ENCODE measurements at places on chromosomes 1 and 21.

GRCh38 chr1:157004806-157005205, 40.7 kb downstream of the ARHGEF11 start:
- no peak for DNase-seq

- DNase-seq, result no peak
Observed at GRCh38 chr1:204976646-204977045, 66.4 kb upstream of the CNTN2 start.

DNA sequence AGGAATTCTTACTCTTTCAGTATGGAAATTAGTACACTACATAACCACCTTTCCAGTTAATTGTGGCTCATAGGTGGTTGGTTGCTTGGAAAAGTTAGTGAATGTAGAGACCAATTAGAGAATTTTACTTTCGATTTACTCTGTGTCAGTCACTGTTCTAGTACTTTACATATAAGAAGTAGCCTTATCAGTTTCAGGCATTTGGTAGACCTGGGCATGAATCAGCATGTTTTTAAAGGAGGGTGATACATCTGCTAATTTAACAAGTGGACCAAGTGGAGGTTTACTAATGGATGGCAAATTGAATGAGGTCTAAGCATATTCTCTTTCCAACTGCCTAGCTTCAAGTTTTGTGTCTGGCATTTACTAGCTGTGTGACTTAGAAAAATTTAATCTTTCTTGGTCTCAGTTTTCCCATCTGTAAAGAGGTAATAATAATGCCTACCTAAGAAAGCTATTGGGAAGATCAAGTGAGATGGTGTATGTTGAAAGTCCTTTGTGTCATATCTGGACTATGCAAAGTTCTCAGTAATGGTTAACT, 1158.6 kb downstream of the PLA2G4A start:
- DNase-seq, result no peak

DNA sequence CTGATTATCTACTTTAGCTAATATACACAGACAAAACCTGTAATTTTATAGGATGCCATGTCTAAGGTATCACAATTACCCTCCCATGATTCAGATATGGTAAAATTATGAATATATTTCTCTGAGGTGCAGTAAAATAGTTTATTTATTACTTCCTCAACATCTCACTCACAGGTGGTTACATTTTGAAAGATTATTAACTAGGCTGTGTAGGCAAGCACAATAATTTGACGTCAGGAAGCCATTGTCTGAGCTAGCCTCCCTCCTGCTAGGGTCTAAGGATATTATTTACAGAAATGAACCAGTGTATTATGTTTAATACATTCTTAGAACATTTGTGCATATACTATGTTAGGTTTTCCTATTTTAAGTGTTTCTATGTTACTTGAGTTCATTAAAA, 69.9 kb upstream of the ADGRL2 start:
- DNase-seq, result no peak

DNA sequence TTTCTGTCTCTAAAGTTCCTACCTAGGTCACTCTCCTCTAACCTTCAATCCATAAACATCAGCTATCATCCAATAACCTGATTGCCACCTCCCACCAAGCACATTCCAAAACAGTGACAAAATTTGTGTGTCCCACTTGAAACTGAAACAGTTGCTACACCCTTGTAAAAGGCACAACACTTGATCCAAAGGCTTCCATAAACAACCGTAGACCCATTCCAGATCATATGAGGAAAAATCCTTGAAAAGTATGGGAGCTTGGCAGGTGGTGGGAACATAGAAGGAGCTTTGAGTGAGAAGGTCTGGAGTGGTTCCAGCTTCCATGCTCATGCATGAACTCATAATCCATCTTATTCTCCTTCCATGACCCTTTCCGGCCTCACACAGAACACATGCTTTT, 82.0 kb upstream of the ATP1A1 start:
- DNase-seq, result no peak

GRCh38 chr1:159196543-159196942, 8.1 kb upstream of the ACKR1 start:
- no peak for DNase-seq

DNA sequence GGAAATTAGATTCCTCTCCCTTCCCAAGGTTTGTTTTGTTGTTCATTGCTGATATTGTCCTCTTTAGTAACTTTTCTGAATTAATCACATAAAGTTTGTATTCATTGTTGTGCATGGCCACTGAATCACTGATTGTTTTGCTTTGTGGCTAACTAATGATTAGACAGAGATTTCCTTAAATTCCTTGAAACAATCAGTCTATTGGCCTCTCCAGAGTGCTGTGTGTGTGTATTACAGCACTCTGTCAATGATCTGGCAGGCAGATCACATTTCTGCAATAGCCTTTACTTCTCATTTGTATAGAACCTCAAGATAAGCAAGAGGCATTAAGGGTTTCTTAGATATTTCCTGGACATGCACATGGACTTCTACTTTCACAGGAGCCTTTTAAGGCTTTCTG, 78.6 kb downstream of the DUSP10 start:
- DNase-seq, result no peak

DNA sequence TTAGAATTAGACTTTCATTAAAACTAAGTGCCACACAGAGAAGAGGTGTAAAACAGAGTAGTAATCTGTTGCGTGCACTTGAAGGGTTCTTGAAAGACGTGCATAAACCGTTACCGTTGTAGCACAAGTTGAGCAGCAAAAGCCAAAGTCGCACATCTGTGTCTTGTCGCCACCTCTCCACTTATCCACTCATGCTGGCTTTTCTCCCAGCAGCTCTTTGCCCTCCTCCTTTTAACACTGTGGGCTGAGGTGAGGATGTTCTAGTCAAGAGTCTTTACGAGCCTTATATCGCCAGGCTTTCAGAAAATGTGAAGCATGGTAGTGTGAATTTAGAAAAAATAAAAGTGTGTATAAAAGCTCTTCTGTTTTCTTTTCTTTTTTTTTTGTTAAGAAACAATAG, 48.0 kb downstream of the NR5A2 start:
- no peak for DNase-seq

DNA sequence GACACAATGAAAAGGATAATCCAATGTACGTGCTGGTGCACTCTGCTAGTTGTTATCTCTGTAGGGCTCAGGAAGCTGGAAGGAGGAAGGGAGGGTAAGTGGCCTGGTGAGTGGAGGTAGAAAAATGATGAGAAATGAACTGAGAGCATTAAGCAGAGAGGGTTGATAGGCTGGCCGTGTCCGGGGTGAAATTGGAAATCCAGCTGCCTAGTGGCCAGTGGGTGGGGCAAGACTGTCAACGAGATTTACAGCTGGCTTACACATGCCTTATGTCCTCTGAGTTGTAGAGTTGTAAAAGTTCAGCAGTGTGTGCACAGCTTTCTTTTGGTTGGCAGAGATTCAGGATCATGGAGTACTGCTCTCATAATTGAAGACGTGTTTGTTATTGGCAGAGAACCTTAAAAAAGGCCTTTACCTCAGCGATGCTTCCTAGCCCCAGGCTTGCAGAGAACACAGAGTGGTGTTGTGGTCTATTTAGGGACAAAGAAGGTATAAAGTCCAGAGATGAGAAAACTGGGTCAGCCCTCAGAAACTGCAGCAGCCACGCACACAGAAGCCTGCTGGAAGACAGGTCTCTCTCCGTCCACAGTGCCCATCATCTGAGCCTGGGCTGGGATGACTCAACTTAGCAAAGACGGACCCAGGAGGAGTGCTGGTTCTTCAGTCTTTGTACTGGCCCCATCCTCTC, 132.4 kb downstream of the EDEM3 start:
- peak; percentile 89 for DNase-seq

DNA sequence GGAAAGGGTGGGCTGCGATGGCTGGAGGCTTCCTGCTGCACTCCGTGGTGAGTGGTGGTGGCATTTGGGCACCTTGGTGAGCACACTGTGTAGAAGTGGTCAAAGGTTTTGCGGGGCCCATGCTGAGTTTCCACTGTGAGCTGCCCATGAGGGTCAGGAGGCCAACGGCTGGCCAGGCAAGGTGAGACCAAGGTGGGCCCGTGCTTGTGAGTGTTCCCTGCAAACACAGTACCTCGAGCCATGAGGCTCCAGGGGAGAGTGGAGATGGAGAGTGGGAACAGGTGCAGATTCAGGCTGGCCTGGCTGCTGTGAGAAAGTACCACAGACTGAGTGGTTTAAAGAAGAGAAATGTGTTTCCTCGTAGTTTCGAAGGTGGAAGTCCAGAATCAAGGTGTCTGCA, 40.8 kb downstream of the AJAP1 start:
- no peak for DNase-seq

GRCh38 chr1:151978922-151979321, 14.7 kb downstream of the S100A10 start:
- DNase-seq, result no peak

Data from fibroblast of skin of abdomen (primary cell).